ENCODE measurements at places on chromosomes 3 and 15.

- DNase-seq, result no peak
These were observed 164.0 kb downstream of the PDCD6IP start for GRCh38 chr3:33962396-33962795.

DNA sequence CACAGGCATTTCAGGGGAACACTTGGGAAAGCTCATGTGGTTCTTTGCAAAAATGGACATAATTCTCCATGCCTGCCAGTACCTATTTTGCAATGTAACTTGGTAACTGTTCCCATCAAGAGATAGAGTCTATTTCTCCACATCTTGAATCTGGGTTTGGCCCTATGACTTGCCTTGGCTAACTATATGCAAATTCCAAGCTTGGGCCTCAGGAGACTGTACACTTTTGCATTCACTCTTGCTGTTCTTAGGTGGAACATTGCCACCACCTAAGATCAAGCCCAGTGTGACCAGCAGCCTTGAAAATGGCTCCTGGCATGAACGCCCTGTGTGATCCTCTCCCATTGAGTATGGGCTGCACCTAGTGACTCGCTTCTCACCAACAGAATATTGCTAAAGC lies 19.8 kb upstream of the SMAD6 start:
- no peak for DNase-seq

GRCh38 chr3:127829537-127829936 lies 7.2 kb upstream of the MGLL start:
- no peak for DNase-seq

- no peak for DNase-seq
These were observed at the start of gene DPPA4 for GRCh38 chr3:109337393-109337792. DPPA4 (minus strand) TSS chr3:109337546; CDS start chr3:109337517, 29 bp downstream.

GRCh38 chr3:160047876-160048275 lies 59.2 kb downstream of the IL12A start:
- no peak for DNase-seq

- DNase-seq, result no peak
These were observed 5.7 kb upstream of the CSPG4 start for GRCh38 chr15:75718328-75718727.

GRCh38 chr3:127299276-127299675 lies 11.4 kb upstream of the PRR20G start:
- DNase-seq, result no peak

DNA sequence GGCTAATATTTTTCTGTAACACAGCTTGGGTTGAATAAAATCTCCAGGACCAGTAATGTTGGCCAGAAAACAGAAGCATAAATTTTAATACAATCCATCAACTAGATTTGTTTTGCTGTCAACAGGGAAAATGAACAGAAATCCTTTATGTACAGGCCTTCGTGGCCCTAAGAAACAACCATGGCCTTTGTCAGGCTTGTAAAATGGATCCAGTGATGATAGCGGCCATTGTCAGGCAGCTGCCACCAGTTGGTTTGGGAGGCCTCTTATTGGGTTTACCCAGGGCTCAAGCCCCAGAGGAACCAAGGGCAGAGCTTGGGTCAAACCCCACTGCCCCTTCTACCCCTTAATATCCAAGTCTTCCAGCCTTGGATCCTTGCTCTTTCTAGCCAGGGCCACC lies 5.6 kb upstream of the FYCO1 start:
- no peak for DNase-seq

DNA sequence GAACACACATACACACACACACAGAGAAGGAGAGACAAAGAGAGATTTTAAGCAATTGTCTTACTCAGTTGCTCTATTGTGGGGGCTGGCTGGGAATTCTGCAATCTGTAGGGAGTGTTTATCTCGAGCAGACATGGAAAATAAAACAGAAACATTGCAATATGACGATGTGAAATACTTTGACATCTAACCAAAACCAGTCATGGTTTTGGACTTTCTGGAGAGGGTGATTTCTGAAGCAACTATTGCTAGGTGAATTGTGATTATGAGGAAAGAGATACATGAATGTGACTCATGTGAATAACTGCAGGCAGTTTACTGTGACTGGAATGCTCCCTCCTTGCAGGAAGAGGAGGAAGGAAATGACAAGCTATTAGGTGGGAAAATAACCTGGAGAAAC lies 12.3 kb upstream of the PHLDB2 start:
- DNase-seq, result no peak

DNA sequence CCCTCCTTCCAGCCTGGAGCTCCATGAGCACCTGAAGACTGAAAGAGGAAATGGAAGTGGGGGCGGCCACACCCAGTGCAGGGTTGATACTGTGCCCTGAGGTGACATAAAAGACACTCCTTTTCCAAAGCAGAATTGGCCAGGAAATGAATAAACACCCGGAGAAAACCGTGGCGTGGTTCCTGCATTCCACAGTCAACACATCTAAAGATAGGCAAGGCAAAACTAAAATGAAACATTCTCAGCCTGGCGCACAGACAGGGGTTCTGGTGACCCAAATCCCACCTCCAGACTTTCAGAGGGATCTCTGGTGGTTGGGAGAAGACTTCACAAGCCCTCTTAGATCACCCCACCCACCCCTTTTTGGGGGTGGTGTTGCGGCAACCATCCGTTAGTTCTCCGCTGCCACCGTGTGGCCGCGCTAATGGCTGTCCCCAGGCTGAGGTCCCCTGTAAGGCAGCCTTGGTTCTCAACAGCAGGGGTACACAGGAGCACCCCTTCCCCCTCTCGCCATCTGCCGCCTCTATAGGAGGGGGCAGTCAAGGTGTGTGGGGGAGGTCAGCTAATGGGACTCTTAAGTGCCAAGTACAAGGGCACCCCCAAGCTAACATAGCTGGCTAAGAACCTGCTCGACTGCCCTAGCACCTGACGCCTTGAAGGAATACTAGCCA lies 2.5 kb upstream of the MST1R start:
- DNase-seq, result peak; percentile 38
